ENCODE measurements at places on chromosomes 16 and 17.

DNA sequence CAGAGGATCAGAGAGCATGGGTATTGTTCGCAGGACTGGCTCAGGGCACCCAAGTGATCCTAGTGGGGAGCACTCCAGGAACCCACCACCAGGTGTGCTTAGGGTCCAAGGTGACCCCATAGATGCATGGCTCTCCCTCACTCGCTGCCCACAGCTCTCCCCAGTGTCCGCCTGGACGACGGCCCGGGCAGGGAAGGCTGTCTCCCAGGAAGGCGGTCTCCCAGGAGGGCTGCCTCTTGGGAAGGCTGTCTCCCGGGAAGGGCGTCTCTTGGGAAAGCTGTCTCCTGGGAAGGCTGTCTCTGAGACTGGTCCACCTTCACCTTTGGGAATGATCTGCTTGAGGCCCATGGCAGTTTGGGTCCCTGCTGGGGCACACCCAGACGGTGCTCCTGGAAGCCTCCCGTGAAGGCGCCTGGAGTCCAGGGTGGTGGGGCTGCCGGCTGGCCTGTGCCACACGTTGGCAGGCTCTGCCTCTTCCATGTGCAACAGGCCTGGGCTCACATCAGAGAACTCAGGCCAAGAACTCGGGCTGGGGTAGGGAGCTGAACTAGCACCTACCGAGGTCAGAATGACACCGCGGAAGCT is 5.0 kb downstream of the ECI1 start:
- no peak for DNase-seq

- DNase-seq = no peak
Observed at GRCh38 chr16:87337262-87337771, 20.1 kb upstream of the C16orf95 start.

DNA sequence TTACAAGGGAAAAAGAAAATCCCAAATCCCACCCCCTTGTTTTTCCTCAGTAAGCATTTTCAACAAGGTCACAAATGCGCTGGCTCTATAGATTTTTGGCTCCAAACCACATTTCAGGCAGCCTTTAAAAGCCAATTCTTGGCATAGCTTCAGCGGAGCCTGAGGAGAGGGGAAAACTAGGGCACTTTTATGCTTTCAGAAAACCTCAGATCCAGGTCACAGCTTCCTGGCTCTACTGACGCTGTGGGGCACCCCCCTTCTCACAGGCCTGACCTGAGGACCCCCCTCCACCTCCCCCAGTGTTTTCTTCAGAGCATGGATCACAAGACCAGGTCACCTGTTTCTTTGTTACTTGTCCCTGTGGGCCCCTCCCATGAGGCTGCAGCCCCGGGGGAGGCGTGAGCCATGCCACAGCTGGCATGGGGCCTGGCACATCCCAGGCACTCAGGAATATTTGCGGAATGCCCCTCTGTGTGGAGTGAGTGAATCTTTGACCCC is 30.1 kb upstream of the MTSS2 start:
- DNase-seq = peak; percentile 20

DNA sequence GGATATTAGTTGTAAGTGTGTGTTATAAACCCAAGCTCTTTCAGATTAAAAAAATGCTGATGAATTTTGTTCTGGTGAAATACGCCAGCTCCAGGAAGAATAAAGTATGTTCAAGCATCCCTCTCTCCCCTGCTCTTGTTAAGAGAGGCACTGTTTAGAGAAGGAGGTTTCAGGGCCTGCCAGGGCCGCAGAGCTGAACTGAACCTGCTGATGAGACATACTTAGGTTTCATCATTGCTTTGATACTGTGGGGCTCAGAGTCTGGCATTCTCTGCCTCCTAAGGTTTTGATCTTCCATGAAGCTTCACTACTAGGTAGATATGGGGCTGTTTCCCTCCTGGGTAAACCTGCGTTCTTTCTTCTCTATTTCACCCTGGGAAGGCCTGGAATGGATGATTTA is 175.3 kb upstream of the FAM20A start:
- no peak for DNase-seq

DNA sequence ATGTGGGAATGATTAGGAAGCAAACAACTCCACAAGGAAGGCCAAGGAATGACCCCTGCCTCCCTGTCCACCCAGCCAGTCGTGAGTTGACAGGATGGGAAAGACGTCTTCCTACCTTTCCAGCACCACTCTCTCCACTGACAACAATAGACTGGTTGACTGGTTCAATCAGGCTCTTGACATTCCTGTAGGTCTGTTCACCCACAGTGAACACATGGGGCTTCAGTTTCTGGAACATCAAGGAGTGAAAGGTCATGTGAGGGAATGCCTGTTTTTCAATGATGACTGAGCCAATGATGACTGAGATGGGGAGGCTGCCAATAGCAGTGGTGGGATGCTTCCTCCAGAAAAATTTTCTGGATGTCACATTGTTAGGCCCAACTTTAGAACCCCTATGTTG is 9.6 kb downstream of the MYO19 start:
- DNase-seq = no peak

DNA sequence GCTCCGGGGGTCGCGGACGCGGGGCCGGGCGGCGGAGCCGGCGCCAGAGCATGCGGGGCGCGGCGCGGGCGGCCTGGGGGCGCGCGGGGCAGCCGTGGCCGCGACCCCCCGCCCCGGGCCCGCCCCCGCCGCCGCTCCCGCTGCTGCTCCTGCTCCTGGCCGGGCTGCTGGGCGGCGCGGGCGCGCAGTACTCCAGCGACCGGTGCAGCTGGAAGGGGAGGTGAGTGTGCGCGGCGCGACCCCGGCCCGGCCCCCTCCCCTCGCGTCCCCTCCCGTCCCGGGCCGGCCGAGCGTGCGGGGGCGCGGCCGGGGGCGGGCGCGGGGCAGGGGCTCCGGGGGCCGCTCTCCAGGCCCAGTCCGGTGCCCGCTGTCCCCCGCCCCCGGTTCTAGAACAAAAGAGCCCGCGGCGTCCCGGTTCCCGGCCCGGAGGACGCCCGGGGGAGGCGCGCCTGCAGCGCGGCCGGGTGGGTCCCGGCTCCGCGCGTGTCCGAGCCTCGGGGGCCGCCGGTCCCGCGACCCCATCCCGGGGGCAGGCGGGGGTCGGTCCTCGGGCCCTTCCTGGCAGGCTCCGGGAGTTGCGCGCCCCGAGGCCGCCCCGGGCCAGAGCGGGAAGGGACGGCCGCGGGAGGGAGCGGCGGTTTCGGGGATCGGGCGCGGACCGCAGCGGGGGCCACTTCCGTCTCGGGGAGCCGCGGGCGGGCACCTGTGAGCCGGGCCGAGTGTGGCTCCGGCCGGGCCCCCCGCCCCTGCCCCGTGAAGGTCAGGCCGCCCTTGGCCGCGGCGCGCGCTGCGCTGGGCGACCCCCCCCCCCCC is 563 bp downstream of the METRNL start:
- DNase-seq = no peak

Measured in RCC 7860 (cell line).